ENCODE measurements at places on chromosomes 12 and 14. TPM values are rescaled to one million over a fixed set of nuclear protein-coding genes. Genes with fewer than 3 reads are reported as not detected.

DNA sequence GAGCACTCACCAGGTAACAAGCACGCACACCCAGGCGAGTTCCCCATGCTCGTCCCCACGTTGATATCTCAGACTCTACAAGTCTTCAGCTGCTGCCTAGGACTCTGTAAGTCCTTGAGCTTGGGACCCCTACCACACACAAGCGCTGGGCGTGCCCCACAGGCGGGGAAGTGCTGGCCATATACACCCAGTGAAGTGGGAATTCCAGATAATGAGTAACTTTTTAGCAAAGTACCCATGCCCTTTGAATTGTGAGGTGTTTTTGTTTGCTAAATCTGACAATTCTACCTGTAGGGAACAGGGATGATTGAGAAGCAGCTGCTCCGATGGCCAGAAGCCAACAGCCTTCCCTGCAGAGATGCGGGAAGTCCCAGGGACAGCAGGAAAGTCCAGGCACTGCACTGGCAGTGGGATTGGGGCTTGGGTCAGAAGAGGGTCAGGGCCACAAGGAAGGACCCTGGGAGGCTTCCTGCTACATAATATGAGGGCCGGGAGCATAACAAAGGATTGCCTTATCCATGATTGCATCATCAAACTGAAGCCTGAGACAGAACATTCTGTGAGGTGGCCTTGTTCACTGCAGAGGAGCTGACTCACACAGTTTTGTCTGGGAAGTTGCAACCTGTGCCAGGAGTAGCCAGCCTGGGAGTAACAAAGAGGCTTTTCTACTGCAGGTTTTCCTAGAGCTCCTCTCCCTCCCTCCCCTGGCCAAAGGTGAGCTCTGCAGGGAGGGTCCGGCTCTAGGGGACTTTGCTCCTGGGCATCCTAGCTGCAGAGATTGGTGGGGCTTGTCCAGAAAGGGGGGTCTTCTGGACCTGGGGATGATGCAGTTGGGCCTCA, 13.2 kb upstream of the SERPINA3 start:
- no peak for DNase-seq

DNA sequence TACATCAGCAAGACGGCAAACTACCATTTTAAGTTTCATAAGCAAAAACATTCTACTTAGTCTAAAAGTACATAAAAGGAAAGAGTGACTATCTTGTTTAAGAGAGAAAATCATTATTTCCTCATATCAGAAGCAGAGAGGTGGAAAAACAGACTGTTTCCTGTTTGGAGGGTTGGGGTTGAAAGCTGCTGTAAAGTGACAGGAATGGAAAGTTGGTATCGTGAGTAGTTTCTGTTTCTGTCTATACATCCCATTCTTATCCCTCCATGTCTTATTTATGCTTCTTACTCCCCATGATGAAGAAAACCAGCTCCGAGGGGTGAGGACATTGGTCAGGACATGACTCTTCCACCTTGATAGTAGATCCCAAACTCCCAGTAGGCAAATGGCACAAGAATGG, 216.5 kb downstream of the EGLN3 start:
- no peak for DNase-seq

- DNase-seq: peak; percentile 14
Observed at GRCh38 chr14:61296719-61297502, 15.8 kb upstream of the TMEM30B start.

GRCh38 chr14:96934638-96935330, 137.6 kb downstream of the VRK1 start:
- DNase-seq: no peak

DNA sequence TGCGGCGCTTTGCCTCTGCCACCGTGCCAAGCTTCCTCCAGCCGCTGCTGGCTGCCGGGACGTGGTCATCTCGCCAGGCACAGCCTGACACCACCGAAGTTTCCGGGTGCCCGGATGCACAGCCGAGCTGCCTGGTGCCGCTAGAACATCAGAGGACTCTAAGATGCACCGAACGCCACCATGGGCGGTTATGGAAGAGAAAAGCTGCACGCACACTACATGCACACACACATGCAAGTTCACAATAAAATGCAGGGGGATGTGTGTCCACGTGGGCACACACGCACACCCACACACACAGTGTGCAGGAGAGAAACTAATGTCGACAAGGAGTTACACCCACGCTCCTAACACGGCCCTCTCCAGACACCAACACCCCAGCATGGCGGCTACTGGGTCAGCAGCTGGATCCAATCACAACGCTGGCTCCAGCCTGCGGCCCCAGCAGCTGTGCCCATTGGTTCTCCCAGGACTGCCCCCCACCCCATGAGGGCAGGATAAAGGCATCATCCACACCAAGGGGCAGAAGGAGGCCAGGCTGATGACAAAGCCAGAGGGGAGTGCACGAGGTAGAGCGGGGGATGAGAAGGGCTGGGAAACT, 82.7 kb downstream of the BCL11B start:
- peak; percentile 56 for DNase-seq

DNA sequence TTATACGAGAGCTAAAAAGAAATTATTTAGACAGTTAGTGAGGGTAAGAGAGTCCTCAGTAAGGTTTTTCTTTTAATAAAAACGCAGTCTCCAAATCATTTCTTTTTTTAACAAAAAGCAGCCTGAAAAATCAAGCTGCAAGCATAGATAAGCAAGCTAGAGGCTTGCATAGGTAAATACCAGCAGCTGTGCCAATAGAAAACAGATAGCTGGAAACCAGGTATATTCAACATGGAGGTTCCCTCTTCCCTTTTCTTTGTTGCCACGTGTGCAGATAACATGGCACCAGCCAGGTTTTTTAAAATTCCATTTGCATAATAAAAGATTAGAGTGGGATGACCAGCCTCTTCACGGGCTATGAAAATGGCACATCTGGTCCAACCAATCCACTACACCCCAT, 6.1 kb upstream of the PRKAB1 start:
- no peak for DNase-seq

- DNase-seq: no peak
Observed at GRCh38 chr14:53441789-53442188, 288.7 kb upstream of the DDHD1 start.

DNA sequence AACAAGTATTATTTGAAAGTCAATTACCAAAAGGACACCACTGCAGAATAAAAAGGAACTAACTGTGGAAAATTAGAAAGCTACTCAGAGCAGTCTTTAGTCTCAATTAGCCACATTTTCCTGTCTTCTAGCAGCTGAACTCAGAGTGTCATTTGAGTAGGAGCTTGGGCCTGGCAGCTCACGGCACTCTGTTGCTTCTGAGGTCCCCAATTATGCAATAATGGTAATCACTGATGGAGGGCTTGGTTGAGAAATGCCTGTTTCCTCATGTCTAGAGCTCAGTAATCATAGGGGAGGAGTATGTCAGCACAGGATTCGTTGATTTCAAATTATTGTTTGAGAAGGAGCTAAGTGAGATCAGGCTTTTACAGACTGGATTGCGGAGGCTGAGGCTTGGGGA, 108.6 kb downstream of the VRK1 start:
- no peak for DNase-seq

DNA sequence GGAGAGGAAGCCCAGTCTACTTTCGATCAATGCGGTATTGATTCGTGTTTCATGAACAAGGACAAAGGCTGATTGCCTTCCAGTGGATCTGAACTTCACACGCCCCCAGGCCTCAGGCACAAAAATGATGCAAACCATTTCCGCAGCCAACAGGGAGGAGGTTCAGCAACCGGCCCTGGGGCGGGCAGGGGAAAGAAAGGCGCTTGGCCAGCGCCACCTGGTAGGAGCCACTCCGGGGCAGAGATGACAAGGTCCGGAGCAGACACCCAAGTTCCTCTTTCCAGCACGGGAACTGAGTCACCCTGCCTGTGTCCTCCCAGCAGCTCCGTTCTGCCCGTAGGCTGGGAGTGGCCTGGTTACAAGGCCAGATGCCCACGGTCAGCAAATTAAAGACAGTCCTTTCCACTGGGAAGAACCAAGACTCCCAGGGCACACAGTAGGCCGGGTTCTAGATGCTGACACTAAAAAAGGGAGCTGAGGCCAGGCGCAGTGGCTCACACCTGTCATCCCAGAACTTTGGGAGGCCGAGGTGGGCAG, 136.3 kb downstream of the SCARB1 start:
- no peak for DNase-seq

GRCh38 chr12:123984903-123985302, 11.9 kb downstream of the ZNF664 start:
- no peak for DNase-seq

GRCh38 chr14:30385925-30386324, 173.0 kb upstream of the G2E3 start:
- DNase-seq: no peak

GRCh38 chr14:76924371-76925096, 98.3 kb downstream of the LRRC74A start:
- DNase-seq: peak; percentile 43

The PIK3C2G gene
- not detected for polyA plus RNA-seq

The PKP2 gene
- polyA plus RNA-seq: not detected

The TEX22 gene
- polyA plus RNA-seq: 0.11 TPM

The SDR9C7 gene
- polyA plus RNA-seq: not detected

The KIF26A gene
- polyA plus RNA-seq: not detected

The ARF3 gene
- 25.0 TPM for polyA plus RNA-seq

The CELA1 gene
- polyA plus RNA-seq: 1.7 TPM

The ADAM21 gene
- polyA plus RNA-seq: 0.06 TPM

The RIMBP2 gene
- polyA plus RNA-seq: not detected
